Cardiac fibroblast (primary cell): ENCODE measurements at places on chromosomes 16 and 17.
A peak's percentile ranks its signal among the peaks of the same experiment; 100 is the strongest.

DNA sequence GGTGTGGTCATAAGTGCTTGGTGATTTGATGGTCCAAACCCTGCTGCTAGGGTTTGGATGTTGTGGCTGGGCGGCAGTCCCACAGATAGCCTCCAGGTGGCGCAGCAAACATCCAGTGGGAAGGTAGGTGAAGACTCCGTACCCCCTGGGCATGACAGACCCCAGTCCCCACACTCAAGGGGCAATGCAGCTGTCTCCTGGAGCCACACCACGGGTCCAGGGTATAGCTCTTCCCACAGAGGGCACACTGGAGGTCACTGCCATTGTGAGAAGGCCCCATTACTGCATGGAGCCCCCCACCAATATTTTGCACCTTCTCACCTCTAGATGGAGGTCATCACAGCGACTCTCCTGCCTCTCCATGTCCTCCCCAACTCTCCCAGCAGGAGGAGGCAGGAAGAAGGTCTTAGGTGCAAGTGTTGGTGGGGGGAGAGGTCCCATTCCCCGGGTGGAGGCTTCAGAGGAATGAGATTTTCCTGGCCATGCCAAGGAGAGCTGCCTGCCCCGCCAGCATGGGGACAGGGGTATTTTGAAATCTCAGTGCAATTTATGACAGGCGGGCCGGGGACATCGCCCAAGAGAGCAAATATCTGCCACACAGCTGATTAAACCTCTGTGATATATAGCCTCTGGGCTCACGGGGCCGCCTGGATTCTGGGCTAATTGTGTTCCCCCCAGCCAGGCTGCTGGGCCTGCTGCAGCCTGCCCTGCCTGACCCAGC lies 17.1 kb upstream of the C17orf113 start:
- peak; percentile 56 for DNase-seq

DNA sequence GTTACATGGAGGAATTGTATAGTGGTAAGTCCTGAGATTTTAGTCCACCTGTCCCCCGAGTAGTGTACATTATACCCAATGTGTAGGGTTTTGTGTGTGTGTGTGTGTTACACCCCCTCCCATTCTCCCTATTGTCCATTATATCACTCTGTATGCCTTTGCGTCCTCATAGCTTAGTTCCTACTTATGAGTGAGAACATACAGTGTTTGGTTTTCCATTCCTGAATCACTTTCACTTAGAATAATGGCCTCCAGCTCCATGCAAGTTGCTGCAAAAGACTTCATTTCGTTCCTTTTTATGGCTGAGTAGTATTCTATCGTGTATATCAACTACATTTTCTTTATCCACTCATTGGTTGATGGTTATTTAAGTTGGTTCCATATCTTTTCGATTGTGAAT lies 635 bp upstream of the FA2H start:
- DNase-seq: no peak

GRCh38 chr17:59786213-59786535 lies 78.7 kb downstream of the VMP1 start:
- DNase-seq: no peak

DNA sequence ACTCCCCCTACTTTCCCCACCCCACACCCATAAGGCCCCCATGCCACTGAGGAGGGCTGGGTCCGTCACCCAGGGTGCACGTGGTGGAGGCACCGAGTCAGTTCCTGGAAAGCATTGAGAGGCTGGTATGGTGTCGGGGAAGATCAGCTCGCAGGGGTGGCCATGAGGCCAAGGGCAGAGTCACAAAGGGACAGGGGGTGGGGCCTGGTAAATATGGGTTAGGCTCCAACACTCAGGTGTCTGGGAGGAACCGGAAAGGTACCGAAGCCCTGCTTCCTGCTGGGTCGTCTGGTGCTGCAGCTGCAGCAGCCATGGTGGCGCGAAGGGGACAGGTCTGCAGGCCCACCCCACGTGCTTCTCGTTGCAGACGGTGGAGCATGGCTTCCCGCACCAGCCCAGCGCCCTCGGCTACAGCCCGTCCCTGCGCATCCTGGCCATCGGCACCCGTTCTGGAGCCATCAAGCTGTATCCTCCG lies 30.2 kb downstream of the LLGL2 start:
- no peak for DNase-seq

DNA sequence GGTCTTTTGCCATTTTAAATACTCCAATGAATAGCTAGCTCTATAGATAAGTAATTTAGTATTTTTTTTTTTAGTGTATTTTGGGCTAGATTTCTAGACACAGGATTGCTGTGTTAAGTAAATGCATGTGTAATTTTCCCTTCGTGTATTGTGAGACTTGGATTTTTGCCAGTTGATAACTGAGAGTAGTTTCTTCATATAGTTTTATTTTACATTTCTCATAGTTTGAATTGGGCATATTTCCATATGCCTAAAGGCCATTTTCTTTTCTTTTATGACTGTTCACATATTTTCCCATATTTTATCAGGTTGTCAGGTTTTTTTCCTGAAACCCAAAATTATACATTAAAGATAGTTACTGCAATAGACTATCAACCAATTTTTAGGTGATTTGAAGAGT lies 59.4 kb downstream of the BPTF start:
- DNase-seq: no peak

GRCh38 chr16:12091569-12092543 lies 115.3 kb downstream of the SNX29 start:
- no peak for DNase-seq

DNA sequence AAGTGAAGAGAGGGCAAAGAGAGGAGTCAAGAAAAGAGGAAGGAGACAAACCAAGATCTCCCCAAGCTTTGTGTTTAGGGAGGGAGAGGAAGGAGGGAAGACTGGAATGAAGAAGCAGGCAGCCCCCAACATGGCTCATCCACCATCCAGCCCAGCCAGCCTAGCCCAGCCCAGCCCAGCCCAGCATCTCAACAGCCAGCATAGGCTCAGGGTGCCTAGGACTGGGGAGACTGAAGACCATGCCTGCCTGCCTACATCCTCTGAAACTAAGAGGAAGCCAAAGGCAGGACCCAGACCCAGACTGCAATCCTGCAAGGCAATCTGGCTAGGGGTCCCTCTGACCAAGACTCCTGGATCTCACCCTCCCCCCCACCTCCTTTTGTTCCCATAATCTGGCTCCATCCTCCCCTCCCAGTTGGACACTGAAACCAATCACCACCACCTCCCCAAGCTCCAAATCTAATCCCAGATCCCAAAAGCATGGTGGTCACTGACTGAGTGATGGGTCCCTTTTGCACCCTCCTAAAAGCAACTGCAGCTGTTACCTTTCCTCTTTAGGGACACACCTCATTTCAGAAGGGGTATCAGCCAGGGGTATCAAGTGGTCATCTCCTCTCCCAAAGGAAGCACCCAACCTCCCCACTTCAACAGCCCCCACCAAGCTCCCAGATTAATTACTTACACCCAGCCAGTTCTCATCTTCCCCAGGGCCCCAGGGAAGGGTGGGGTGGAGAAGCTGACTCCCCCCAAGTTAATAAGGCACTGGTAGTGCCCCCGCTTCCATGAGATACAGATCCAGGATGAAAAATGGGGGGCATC lies 1.2 kb downstream of the HDAC5 start:
- no peak for DNase-seq

GRCh38 chr16:10858203-10858602 lies 18.8 kb upstream of the CIITA start:
- DNase-seq: no peak

- DNase-seq: peak; percentile 65
Observed at GRCh38 chr17:81018044-81018802, 16.7 kb upstream of the BAIAP2 start.

DNA sequence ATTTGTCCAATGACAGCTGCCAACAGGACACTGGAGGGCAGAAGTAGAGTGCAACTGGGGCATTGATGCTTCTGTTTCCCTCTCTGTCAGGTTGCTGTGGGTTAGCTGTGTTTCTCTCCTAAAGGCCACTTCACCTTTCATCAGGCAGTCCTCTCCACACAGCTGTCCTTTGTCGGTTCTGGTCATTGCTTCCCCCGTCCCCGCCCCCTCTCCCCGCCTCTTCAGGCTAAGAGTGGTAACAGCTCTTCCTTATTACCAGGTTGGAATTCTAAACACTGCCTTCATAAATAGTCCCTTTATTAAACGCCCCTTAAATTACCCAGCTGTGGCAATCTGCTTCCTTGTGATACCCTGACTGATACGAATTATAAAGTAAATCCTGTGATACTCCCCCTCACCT lies 31.8 kb upstream of the NSRP1 start:
- DNase-seq: no peak

DNA sequence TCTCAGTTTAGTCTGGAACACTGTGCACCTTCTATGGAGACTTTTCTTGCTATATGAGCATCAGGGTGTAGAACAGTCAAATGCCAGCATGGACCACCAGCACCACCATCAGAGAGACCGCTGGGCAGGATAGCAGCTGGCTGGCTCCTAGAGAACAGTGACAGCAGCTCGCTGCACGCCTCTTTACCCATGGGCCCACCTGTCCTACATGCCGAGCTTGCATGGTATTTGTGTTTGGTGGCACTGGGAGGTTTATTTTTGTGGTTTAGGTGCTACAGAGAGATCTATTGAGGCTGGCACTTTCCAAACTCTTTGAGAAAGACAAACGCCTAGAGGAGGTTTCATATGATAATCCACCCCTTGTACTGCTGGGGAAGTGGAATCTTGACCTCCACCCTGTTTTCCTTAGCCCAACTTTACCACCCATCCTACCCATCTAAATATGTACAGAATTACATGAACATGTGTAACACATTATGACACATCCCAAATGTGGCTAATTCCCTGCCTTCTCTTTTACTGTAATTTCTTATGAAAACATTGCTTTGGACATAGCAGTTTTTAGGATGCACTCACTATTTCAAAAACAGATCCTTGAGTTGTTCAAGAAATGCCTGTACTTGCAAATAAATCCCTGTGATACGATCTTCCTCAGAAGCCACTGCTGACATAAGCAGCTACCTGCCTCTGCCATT lies 46.3 kb downstream of the COG7 start:
- DNase-seq: no peak

GRCh38 chr17:78324391-78325075 lies 35.3 kb downstream of the SOCS3 start:
- peak; percentile 98 for DNase-seq

DNA sequence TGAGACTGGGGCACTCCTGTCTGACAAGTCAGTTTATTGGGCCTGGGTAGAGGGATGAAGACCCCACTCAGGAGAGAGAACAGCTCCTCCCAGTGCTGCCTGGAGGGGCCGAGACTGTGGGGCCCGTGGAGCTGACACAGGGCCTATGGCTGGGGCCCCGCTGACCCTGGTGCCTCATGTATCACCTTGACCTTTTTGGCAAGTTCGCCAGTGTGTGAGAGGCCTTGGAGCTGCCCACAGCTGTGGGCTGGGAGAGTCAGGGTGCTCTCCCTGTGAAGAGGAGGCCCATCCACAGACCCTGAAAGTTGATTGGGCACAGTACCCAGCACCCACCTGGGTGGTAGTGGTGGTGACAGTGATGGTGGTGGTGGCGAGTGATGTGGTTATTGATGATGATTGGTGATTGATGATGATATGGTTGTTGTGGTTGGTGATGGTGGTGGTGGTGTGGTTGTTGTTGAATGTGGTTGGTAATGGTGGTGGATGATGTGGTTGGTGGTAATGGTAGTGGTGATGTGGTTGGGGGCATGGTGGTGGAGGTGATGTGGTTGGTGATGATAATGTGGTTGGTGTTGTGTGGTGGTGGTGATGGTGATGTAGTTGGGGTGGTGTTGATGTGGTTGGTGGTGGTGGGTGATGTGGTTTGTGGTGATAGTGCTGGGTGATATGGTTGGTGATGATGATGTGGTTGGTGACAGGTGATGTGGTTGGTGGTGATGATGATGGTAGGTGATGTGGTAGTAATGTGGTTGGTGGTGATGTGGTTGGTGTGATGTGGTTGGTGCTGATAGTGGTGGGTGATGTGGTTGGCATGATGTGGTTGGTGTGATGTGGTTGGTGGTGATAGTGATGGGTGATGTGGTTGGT lies 29.1 kb downstream of the BAHCC1 start:
- no peak for DNase-seq

GRCh38 chr17:82345151-82345976 lies 11.8 kb upstream of the SECTM1 start:
- no peak for DNase-seq

- DNase-seq: no peak
Observed at GRCh38 chr16:23796941-23797340, 38.8 kb upstream of the PRKCB start.

DNA sequence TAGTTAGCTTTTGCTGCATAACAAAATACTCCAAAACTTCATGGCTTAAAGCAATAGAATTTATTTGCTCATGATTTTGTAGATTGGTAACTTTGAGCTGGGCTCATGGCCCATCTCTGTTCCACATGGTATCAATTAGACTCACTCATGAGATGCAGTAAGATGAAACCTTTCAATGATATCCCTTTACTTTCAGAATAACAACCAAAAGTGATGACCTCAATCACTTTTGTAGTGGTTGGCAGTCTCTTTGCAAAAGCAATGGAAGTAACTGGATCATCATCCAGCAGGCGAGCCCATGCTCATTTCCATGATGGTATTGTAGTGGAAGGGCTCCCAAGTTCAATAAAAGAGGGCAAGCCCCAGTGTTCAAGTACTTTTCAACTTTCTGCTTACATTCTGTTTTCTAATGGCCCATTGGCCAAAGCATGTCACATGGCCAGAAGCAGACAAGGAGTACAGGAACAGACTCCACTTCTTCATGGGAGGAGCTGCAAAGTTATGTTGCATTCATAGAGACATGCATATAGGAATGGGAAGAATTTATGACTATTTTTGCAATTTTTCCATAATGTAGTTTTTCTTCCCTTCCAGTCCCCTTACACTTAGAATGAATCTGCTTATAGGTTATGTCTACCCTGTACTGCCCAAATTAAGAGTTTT lies 41.7 kb downstream of the EFCAB5 start:
- DNase-seq: no peak

- peak; percentile 84 for DNase-seq
Observed at GRCh38 chr17:48484850-48485249, 46.0 kb downstream of the HOXB1 start.

DNA sequence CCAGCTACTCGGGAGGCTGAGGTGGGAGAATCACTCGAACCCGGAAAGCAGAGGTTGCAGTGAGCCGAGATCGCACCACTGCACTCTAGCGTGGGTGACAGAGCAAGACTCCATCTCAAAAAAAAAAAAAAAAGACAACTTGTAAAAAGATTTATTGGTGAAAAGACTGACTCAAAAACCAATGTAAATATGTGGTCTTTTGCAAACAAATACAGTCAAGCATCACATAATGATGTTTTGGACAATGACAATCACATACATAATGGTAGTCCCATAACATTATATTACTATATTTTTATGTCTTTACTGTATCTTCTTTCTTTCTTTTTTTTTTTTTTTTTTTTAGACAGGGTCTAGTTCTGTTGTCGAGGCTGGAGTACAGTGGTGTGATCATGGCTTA lies 8.3 kb downstream of the CRLF3 start:
- DNase-seq: no peak
